Right cardiac atrium (tissue), 5 donors: ENCODE measurements at places on chromosomes 12 and 14.
A peak's percentile ranks its signal among the peaks of the same experiment; 100 is the strongest.

GRCh38 chr12:98998697-98999299, 353.7 kb downstream of the APAF1 start:
- DNase-seq, result no peak

- DNase-seq, result no peak
Observed at GRCh38 chr12:111942557-111942956, 70.4 kb downstream of the TMEM116 start.

DNA sequence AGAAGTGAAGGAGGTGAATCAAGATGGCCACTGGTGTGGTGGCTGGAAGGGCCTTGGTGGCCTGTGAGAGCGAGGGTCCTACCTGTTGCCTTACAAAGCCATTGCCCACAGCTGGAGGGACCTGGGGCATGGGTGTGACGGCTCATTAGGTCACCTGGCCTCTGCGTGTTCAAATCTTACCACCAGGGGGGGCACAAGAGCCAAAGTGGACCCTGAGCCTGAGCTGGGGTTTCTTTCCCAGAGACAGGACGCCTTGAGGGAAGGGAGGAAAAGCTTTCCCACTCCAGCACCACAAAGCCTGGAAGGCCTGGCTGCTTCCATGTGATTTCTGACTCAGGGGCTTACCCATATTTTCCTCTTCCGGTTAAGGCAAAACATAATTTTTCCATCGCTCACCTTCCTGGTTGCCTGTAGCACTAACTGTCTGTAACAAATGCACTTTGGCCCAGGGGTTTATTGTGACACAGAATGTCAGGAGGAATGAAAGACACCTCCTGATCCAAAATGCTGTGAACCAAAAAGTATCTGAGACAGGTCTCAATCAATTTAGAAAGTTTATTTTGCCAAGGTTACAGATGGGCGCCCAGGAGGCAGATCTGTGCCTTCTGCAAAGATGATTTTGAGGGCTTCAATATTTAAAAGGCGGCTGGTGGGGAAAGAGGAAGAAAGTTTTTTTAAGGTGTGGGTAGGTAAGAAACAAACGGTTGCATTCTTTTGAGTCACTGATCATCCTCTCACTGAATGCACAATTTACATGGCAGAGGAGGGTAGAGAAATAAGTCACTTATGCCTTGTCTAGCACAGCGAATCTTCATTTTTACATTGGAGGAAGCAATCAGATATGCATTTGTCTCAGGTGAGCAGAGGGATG, 4.3 kb upstream of the CD9 start:
- DNase-seq, result peak; percentile 92

DNA sequence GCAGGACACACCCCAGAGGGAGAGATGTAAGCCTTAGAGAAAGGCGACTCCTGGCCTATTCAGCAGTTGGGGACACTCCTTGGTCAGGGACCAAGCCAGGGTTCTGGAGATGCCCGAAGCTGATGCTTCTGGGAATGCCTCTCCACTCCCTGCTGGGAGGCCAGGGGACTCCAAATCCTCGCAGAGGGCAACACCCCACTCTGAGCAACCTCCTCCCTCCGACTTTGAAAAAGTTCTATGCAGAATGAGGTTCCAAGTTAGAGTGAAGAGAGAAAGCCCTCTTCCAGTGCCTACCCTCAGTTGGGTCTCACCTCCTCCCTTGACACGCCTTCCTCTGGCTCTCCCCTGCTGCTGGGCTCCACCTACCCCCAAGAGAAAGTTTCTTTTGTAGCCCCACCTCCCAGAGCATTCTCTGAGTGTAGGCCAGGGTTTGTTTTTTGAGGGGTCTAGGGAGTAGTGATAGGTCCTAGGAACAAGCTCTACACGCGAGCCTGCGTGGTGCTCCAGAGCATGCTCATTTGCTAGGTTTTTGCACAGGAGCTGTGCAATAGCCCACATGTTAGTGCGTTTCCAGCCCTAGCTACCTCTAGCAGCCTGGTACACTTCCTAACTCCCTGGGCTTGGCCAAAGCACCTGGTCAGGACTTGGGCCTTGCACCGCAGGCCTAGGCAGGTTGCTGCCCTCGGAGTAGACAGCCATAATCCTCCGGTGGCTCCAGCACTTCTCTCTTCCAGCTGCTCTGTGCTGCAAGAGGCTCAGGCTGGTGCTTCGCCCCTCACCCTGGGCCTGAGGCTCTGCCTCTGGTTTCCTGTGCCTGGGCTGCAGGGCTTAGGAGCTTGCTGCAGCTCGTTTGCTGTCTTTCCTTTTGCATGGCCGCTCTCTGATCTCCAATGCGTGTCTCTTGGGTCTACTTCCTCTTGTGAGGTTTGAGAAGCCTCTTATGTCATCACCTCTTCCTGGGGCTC, 590 bp upstream of the CEBPE start:
- no peak for DNase-seq

GRCh38 chr12:68350753-68351152, 18.6 kb upstream of the MDM1 start:
- no peak for DNase-seq

DNA sequence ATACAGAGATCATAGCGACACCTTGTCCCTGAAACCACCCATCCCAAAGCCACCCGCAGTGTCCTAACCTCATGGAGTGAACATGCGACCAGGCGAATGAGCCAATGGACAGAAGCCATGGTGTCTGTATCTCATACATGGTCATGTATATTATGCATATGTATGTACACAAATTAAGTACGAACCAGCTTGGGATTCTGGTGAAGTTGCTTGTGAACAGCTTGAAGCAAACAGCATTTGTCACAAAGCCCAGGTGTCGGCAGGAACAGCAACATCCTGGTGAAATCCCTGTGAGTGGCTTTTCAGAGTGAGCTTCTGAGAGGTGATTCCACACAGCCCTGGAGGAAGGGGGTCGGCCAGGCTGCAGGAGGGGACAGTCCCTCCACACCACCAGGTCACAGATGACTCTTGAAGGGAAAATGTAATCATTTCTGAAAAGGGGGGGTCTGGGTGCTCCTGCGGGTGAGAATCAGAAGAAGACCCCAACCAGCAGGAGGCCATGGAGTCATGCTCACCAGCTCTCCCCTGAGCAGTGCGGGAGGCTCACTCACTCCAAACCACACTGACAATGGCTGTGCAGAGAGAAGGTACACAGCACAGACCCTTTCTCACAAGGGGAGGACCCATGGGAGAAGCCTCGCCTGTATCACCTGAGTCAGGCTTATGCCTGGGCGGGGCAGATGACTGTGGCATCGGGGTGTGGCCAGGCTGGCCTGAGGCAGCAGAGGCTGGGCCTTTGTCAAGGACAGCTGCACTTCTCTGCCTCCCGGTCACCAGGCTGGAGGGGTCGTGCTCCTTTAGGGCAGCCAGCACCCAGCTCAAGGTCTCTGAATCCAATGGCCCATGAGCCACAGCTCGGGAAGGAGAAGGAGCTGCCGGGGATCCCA, 14.3 kb downstream of the CHGA start:
- DNase-seq, result no peak

GRCh38 chr12:57740656-57741412, 2.3 kb upstream of the AGAP2 start:
- no peak for DNase-seq

DNA sequence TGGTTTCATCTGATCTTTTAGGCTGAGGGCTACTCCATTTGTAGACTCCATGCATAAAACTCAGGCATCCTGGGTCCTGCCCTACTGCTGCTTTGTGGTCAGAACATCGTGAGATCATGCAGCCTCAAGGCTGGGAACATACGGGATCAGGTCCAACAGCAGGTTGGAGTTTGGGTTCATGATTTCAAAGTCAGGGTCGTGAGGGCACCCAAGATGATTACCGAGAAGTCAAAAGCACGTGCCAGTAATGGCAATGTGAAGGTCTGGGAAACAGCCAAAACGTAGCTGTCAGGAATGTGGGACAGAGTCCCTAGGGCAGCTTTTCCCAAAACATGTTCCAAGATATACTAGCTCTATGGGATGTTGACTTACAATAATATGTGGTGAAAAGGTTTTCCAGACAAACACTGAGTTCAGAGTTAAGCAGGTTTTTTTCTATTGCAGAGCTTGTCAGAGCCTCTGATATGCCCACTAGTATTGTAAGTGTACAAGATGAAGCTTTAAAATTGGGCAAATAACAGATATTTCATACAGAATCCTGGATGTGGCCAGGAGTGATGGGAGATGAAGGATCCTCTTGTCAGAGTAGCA, 130.3 kb upstream of the DNM1L start:
- no peak for DNase-seq

GRCh38 chr12:27425306-27425705, 21.2 kb upstream of the SMCO2 start:
- DNase-seq, result no peak

GRCh38 chr12:33649992-33650391, 210.4 kb upstream of the SYT10 start:
- no peak for DNase-seq

DNA sequence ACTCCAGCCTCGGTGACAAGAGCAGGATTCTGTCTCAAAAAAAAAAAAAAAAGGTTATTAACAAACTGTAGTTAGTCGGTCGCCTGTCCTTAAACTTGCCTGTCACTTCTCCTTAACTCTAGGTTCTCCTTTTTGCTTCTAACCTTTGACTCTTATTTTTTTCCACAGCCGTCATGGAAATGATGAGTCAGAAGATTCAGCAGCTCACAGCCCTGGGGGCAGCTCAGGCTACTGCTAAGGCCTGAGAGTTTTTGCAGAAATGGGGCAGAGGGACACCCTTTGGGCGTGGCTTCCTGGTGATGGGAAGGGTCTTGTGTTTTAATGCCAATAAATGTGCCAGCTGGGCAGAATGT, 418 bp upstream of the MYG1 start:
- DNase-seq, result peak; percentile 42

GRCh38 chr12:3634348-3634747, 118.6 kb downstream of the CRACR2A start:
- no peak for DNase-seq

DNA sequence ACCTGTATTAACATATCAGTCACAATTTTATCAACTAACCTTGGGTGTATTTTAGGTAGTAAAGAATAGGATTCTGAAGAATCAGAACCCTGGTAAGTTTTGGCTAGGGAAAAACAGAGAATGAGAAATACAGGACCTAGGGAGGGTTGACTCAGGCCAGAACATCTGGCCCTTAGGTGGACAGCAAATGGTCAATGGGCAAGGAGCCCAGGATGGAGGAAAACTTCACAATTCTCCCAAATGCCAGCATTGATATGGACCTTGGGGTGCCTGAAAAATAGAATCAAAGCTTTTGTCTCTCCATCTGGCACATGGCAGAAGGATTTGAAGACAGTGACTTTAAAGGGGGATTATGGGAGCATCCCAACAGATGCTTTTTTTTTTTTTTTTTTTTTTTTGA, 32.7 kb upstream of the PRPF39 start:
- no peak for DNase-seq

DNA sequence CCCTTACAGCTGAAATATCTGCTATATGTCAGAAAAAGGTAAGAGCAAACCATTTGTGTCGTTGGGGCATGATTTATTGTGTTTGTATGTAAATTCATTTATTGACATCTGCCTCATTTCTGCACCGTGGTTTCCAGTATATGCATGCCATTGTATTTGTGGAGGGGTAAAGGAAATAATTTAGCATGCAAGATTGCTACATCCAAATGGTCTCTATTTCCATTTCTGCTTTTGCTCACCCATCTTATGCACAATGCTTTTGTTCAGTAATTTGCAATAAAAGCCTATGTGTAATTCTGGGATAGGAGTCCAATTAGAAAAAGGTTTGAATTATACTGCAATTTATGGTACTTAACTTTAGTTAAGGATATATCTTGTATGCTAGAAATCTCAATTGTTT, 101.8 kb downstream of the UNC79 start:
- DNase-seq, result no peak

GRCh38 chr12:95083938-95084337, 10.5 kb upstream of the NR2C1 start:
- no peak for DNase-seq

DNA sequence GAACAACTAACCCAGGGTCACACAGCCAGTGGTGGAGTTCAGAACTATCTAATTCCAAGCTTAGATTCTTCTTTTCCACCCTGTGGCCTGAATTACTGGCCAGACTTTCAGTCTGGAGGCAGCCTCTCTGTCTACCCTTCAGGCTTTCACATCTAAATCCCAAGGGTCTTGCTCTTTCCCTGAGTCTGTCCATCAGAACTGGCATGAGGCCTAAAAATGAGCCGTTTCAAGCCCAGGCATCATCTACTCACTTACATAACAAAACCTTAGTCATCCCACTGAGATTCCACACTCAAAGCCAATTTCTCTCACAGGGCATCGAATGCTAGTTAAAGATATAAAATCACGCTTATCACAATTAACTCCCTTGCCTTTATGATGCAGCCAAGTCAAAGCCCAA, 1.3 kb upstream of the PTGDR start:
- DNase-seq, result peak; percentile 54

DNA sequence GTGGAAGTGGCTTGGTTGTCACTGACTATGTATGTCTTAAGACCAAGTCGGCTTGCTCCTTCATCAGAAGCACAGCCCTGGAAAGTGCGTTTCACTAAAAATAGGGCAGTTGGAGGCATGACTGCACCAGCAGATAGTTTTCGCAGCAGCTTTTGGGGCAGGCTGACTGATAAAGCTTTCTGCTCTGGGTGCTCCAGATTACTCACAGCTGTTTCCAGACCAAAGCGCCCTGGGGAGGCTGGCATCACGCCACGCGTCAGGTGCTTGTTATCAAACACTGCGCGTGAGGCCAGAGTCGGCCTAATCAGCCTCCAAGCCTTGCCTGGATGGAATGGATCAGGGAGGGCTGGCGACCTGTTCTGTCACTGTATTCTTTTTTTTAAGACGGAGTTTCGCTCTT, 13.3 kb upstream of the LRRC10 start:
- DNase-seq, result peak; percentile 62

DNA sequence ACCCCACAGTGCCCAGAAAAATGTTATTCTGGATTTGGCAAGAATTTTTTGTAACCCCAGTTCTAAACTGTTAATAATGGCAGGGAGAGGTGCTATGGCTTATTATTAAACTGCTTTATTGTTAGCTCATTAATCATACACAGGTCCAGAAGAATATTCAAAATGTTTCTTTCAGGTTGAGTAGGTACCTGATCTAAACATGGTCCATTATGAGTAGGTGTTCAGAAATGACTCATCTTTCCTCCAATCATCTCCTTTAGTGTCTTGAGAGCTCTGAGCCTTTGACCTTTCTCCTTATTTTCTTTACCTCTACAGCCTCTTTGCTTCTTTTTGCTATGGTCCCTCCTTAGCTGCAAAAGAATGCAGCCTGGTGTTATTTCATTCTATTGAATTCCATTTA, 211.0 kb upstream of the GARIN6 start:
- no peak for DNase-seq

GRCh38 chr14:20002319-20002718, 356 bp downstream of the OR4Q2 start:
- DNase-seq, result no peak

DNA sequence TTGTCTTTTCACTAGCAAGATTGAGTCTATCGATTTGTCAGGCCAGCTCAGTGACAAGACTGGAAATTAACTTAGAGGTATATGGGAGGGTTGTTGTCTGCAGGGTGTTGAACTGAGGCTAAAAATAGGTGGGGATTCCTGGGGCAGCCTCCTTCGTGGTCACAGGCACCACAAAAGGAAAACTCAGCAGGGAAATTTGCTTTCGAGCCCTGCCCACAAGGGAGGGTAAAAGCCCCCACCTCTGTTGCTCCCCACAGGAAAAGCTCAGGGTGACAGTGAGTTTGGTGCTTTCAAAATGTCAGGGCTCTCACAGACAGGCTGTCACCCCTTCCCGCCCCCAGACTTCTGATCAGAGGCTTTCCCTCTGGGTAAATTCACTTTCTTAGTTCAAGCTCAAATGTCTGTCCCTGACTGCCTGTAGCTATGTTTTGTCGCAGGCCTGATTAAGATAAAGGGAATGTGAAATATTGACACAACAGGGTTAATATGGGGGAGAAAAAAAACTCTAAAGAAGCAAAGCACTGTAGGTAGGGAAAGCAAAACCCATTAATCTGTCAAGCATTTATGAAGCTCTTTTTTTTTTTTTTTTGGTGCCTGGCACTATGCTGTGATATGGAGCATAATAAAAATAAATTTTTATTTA, 11.7 kb upstream of the NFKBIA start:
- DNase-seq, result no peak
